AG04450 (cell line): ENCODE measurements at places on chromosomes 11 and 22.

DNA sequence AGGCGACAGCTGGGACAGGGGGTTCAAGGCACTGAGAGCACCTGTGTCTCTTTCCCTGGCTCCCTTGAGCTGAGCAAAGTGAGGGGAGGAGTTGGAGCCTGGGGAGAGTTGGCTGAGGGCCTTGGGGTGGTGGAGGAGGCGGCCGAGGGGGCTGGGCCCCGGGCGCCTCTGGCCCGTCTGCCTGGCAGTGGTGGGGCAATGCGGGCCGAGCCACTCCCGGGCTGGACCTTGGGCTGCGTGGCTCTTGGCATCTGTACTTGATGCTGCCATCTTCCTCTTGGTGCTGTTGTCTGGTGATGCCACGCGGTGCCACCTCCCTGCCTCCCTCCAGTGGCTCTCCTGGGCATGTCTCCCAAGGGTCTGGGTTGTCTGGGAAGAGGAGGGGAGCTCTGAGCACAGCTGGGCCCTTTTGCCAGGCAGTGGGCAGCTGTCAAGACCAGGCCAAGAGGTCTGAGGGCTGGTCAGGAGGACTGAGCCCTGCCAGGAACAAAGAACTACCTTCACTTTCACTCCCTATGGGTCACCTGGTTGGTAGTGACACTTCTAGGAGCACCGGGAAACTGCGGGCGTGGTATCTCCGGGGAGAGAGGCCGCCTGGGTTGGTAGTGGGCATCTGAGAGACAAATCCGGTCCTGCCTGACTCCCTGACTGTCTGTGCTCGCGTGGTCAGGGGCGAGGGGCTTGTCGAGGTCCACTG lies 1.3 kb downstream of the GRIK4 start:
- no peak for DNase-seq

- DNase-seq: no peak
These were observed 792 bp upstream of the ADAMTS8 start for GRCh38 chr11:130429120-130429681.

- DNase-seq: no peak
These were observed 129.0 kb upstream of the TEAD1 start for GRCh38 chr11:12544986-12545775.

- no peak for DNase-seq
These were observed 43.0 kb downstream of the THAP12 start for GRCh38 chr11:76337923-76338322.

GRCh38 chr11:68256331-68256741 lies 15.4 kb downstream of the C11orf24 start:
- no peak for DNase-seq

- no peak for DNase-seq
These were observed 107.0 kb upstream of the SESN3 start for GRCh38 chr11:95337972-95338429.

- no peak for DNase-seq
These were observed 755.0 kb downstream of the OPCML start for GRCh38 chr11:132777067-132777975.

GRCh38 chr11:128688896-128689546 lies 4.9 kb upstream of the FLI1 start:
- DNase-seq: no peak

DNA sequence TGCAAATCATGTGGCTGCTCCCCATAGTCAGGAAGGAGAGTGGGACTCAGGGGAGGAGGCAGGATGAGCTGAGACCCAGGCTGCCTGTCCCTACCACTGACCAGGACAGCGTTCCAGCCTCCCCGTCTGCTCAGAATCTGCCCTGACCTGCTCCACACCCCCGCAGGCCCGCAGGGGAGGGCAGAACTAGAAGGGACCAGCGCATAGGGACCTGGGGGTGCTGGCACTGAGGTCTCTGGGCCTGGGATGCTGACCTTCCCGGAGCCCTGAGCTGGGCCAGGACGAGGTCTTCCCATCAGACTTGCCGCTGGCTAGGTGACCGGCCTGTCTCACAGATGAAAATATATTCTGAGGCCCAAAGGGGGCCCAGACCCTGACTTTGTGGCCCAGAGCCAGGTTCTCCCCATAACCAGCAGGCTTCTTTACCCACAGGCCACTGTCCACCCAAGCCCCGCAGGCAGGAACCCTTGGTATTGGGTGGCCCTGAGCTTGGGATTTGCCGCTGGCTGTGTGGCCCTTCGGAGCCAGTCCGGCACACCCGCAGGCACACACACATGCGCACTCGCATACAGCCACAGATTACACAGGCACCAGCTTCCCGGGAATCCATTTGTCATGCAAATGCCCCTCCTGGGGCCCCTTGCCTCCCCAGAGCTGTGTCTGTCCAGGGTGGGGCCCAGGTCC lies 13.8 kb upstream of the PIM3 start:
- no peak for DNase-seq

GRCh38 chr11:45899448-45900174 lies 7.5 kb downstream of the FREY1 start:
- DNase-seq: peak; percentile 63

DNA sequence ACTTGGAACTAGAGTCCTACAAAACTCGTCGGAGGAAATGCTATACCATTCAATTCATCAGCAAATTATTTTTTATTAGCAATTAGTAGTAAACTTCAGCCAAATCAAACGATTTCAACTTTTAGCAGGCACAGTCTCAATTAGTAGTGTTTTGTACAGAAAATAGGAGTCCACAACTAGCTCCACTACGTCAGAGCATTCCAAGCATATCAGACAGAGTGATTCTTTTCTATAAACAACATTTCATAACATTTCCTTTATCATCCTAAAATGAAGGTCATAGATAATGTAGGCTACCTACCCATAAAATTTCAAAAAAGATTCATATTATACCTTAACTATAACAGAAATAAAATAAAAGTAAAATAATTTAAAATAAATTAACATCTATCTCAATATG lies 169.9 kb downstream of the KIF18A start:
- no peak for DNase-seq

GRCh38 chr11:105718641-105719040 lies 108.8 kb downstream of the GRIA4 start:
- DNase-seq: no peak

DNA sequence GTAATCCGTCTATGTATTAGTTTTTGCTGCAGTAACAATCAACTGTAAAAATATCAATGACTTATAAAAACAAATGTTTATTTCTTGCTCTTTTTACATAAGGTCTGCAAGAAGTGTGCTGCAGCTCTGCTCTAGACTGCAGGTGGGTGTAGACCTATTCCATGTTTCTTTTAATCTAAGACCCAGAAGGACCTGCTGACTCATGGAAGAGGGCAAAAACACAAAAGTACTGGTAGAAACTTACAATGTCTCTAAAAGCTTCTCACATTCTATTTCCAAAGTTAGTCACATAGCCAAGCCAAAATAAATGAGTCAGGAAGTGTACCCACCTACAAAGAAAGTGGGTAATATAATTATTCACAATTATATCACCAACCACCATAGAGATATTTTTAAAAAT lies 435.9 kb upstream of the FAT3 start:
- no peak for DNase-seq

DNA sequence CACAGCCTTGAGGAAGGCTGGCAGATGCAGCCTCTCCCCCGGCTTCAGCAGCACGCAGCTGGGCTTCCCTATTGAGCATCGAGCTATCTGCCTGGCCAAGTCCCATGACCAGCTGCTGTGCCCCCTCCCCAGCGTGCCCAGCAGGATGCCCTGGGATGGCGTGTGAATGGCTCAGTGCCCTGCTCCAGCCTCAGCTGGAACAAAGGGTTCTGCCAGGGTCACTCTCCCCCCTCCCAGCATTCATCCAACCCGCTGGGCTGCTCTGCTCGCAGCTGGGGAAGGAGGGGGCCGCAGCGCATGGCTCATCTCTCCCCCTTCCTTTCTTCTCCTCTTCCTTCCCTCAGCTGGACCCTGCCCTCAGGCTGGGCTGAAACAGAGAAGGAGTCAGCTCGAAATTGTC lies 14.5 kb downstream of the LRP4 start:
- DNase-seq: no peak

- no peak for DNase-seq
These were observed 23.2 kb downstream of the CAPN1 start for GRCh38 chr11:65204646-65205601.
